Activated CD4-positive, alpha-beta T cell treated with anti-CD3 and anti-CD28 coated beads, Interleukin-2, amount 50 U/mL, for 16 hours (primary cell): ENCODE measurements at places on chromosomes 4 and X.

- no peak for DNase-seq
These were observed 129.7 kb upstream of the SLC4A4 start for GRCh38 chr4:71209161-71209560.

DNA sequence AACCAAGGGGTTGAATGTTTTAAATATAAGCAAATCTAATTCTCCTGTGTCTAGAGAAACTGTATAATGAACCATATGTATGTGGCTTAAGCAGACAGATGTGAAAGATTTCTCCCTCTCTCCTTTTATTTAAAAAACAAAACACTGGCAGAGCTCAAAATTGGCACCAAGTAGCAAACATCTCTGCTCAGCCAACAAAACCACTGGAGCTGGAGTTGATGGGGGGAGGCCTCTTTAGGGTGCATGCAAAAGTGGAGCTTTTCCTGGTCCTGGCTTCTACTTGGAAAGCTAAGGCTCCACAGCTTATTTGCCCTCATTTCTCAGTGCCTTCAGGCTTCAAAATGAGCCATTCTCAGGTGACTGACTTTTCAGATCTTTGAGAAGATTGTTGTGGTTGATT lies 95.6 kb downstream of the REPS2 start:
- DNase-seq, result no peak

DNA sequence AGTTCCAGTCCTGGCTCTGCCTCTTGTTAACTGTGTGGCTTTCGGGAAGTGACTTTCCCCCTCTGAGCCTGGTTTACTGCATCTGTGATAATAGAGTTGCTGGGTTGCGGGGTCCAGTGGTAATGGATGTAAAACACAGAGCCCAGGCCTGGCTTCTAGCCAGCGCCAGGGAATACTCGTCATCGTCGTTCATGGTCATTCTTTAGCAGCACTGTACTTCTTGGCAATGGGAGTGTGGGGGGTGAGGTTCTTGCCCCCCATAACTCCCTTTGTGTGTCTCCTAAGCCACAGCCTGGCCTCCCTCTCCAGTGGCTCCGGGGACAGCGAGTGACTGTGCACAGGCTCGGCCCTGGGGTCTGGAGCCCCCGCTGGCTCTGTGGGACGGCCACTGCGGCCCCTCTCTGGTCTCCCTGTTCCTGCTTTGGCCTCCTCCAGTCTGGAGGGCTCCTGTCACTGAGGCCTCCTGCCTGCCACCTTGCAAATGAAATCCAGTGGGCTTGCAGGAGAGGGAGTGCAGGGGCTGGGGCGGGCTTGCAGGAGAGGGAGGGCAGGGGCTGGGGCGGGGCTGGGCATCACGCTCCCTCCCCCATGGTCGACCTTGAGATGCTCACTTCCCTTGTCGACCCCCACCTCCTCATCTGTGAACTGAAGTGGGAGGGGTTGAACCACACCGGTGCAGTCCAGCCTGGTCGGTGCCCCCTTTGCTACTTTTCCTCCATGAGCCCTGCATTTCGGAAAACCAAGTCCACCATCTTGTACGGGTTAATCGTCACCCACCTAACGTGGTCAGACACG lies 13.2 kb downstream of the PSAPL1 start:
- DNase-seq, result no peak

GRCh38 chrX:17859609-17860178 lies 1.4 kb downstream of the RAI2 start:
- DNase-seq, result no peak

DNA sequence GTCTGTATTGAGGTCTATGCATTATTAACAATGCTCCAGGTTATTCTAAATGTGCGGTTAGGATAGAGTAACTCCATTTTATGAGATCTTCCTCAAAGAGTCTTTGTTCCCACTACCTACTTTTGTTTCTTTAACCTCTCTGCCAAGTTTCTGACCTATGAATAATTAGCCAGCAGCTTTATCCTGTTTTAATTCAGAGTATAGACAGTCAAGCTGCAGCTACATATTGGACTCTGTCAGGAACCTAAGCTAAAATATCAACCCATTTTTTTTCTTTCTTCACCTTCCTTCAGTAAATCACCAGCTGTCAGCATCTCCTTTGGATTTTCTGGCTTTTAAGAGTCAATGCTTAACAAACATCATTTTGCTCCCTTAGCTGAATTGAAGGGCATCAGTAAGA lies 72.3 kb downstream of the TMEM47 start:
- DNase-seq, result no peak

- no peak for DNase-seq
These were observed 17.5 kb downstream of the CFAP99 start for GRCh38 chr4:2436301-2436700.

DNA sequence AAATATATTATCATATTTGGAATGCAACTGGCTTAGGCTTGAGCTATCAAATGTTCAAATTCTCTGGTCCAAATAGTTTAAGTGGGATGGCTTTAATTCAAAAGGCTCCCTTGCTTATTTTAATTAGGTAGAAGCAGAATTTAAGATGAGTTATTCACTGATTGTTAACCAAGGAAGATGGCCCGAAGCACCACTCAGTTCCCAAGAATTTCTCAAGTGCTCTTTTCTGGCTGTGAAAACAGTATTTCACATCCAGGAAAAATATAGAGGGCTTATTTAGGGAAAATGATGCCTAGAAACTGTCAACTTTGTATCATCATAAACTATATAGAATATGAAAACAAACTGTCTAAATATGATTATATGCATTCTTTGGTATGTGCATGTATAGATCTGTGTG lies 246.5 kb upstream of the SFRP2 start:
- no peak for DNase-seq

DNA sequence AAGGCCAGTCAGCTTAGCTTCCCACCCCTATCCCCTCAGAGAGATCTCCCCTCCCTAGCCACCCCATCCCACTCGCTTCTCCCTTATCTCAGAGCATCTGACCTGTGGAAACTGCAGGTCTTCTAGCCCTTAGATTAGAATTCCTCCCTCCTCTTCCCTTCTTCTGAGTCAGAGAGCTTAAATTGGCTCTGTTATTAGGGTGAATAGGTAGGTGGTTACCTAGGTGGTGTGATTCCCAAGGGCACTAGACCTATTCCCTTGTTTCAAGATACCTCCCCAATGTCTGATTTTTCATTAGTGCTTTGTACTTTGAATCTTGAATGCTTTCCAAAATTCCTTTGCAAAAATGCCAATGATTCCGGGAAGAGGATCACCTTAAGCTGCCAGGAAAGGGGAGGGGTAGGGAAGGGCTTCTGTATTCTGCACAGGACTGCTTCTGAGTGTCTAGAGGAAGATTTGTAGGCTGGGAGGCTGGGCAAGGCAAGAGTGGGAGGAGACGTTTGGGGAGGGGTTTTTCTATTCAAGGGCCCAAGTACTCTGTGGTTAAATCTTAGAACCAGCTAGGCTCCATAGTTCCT lies 24.5 kb upstream of the MSN start:
- DNase-seq, result no peak

DNA sequence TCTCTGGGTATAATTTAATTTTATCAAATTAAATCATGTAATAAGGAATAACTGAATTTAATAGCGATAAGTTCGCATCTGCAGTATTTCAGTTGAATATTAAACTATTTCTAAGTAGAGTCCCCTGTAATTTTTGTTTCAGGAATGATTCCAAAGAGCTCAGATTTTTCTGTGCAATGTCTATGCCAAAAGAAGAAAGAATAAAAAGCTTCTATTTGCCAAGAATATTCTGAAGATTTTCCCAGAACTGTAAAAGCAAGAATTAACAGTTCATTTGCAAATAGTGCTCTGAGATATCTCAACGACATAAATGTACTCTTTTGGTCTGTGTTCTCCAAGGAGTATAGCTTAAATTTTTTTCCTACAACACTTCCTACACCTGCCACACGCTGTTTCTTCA lies 1242.8 kb upstream of the DIAPH2 start:
- no peak for DNase-seq

DNA sequence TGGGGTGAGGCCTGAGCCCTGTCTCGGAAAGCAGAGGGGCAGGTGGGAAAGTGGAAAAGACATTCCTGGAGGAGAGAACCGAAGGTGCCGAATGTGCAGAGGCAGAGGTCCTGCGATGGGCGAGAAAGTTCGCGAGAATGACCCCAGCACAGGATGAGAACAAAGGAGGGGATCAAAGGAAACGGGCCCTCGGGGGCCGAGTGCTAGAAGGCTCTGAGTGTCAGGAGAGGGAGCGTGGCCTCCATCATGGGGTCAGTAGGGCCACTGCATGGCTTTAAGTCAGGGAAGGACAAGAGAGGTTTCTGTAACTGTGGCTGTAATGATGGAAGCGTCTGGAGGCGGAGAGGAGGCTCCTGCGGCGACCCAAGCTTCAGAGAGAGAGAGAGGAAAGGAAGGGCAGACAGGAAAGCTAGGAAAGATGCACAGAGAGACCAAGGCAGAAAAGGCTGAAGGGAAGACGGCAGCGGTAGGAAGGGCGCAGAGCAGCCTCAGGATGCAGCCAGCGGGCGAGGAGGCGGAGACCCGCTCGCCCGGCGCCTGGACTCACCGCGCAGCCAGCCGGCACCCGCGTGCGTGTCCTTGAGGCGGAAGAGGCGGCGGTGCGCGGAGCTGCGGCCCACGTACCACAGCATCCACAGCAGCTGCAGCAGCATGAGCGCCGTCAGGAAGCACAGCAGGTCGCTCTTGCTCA lies 669 bp downstream of the OTOP1 start:
- no peak for DNase-seq
